Activated CD8-positive, alpha-beta memory T cell treated with anti-CD3 and anti-CD28 coated beads for 1 hour (primary cell): ENCODE measurements at places on chromosomes 12 and 14.

- DNase-seq: no peak
These were observed 5.6 kb upstream of the RPAP3 start for GRCh38 chr12:47711448-47711847.

DNA sequence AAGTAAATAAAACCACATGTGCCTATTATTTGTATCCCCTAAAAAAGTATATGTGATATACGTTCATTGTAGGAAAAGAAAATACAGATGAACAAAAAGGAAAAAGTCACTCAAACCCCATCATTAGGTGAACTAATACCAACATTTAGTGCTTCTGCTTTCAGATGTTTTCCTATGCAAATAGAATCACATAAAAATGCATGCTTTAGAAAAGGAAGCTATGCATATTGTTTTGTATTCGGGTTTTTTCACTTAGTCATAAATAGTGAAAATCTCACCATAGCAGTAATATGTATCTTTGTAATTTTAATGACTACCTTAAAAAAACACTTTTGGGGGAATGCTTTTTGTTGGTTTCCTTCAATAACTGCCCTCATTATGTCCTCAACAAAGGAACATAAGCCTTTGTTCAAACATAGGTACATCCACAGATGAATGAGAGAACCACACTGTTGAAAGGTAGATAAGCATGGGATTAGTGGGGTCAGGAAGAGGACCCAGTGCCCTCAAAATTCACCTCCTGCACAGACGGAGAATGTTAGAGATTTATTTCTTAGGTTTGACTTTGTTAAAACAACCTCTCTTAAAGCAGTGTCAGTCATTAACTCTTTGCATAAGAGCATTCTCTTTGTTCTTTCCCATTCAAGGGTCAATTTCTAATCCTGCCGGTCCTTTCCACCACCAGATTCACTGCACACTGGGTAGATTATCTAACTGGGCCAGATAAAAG lies 6.5 kb downstream of the AMDHD1 start:
- DNase-seq: no peak

GRCh38 chr14:65916055-65916454 lies 503.5 kb downstream of the FUT8 start:
- no peak for DNase-seq

GRCh38 chr12:65935906-65936901 lies 111.9 kb downstream of the HMGA2 start:
- no peak for DNase-seq

DNA sequence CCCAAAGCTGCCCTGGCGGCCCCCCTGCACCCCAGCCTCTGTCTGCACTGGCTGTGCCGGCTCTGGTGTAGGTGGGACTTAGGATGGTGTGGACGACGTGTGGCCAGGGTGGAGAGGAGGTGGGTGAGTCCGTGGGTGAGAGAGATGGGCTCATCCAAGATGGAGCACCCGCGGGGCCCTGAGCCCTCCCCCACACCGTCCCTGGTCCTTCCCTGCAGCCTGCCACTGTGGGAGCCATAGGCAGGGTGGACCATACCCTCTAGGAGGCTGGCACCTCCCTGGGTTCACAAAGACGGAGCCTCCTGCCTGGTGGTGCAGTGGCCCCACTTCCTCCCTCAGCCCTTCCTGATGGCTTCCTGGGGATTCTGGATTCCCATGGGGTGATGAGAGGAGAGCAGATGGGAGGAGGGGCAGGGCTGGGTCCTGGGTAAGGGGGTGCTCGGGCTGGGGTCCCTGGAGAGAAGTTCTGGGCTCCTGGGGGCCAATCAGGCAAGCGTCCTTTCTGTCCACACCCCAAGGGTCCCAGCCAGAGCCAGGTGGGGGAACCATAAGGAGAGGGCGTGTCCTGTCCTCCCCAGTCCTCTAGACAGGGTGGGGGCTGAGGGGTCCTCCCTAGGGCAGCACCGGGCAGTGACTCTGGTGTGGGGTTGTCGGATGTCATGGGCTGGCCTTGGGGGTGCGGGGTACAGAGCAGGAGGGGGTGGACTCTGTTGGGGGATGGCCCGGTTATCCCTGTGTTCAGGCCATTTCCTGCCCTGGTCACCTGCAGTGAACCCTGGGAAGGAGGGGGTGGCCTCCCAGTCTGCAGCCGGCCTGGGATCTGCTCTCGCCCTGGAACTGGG lies 384.8 kb downstream of the TMEM121 start:
- no peak for DNase-seq

- DNase-seq: peak; percentile 47
These were observed 1.2 kb upstream of the SCAF11 start for GRCh38 chr12:45991284-45992249.

DNA sequence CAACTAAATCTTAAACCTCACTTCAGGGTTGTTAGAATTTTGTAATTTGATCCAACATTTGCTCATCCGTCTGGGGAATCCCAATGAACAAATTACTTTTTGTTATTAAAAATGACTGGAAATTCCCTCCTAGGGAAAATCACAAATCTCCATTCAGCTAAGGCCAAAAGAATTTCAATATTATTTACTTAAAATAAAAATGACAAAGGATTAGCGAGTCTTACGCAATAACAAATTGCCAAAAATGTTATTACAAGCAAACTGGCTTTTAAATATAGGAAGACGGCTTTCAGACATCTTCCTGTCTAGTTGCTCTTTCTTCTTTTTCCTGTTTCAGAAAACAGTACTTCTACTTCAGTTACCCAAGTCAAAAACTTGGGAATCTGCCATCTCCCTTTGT lies 92.4 kb upstream of the TSPAN8 start:
- no peak for DNase-seq
